Activated CD4-positive, alpha-beta T cell treated with anti-CD3 and anti-CD28 coated beads, Interleukin-2, Interleukin-4, amounts not matched to agents 100 ng/mL and 50 ng/mL, durations not matched to agents 16 hours and 8 hours (primary cell): ENCODE measurements at places on chromosomes 12 and 14.

- no peak for DNase-seq
These were observed 108.7 kb downstream of the DIP2B start for GRCh38 chr12:50613463-50613862.

- peak; percentile 47 for DNase-seq
These were observed 77.7 kb downstream of the ARF6 start for GRCh38 chr14:49970474-49971147.

GRCh38 chr12:65634626-65635331 is 189.5 kb upstream of the HMGA2 start:
- no peak for DNase-seq

- DNase-seq: no peak
These were observed 274.1 kb downstream of the ALG10 start for GRCh38 chr12:34296143-34297041.

GRCh38 chr14:100383727-100384158 is 60.6 kb downstream of the SLC25A47 start:
- peak; percentile 66 for DNase-seq

- DNase-seq: no peak
These were observed 25.6 kb upstream of the CPNE8 start for GRCh38 chr12:38930990-38931389.

GRCh38 chr14:76396714-76397187 is 20.8 kb downstream of the ESRRB start:
- DNase-seq: no peak

- no peak for DNase-seq
These were observed 49.2 kb downstream of the SYNE3 start for GRCh38 chr14:95467232-95467631.

- DNase-seq: peak; percentile 19
These were observed 40.7 kb downstream of the LRRIQ1 start for GRCh38 chr12:85076688-85077430.

- DNase-seq: no peak
These were observed 312.8 kb upstream of the RPL10L start for GRCh38 chr14:46964378-46964777.

GRCh38 chr12:52268212-52268611 is 6.2 kb upstream of the KRT86 start:
- DNase-seq: no peak

DNA sequence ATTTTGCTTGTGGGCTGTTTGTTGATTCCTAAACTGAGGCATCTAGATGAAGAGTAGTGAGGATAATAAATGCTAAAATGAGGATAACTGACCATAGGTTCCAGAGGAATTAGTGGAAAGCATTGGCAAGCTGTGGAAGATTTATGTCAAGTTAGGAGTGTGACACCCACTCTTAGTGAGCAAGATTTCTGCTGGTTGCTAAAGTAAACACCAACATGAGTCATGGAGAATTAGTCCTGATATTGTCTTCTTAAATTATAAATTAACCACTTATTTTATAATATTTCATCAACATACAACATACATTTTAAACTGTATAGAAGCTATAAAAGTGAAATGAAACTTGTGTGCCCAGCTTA is 328.2 kb downstream of the RPL10L start:
- DNase-seq: no peak

- DNase-seq: peak; percentile 45
These were observed 126.9 kb upstream of the RAP1B start for GRCh38 chr12:68483592-68484383.

- DNase-seq: no peak
These were observed 65.3 kb downstream of the KLHL28 start for GRCh38 chr14:44896275-44897040.

DNA sequence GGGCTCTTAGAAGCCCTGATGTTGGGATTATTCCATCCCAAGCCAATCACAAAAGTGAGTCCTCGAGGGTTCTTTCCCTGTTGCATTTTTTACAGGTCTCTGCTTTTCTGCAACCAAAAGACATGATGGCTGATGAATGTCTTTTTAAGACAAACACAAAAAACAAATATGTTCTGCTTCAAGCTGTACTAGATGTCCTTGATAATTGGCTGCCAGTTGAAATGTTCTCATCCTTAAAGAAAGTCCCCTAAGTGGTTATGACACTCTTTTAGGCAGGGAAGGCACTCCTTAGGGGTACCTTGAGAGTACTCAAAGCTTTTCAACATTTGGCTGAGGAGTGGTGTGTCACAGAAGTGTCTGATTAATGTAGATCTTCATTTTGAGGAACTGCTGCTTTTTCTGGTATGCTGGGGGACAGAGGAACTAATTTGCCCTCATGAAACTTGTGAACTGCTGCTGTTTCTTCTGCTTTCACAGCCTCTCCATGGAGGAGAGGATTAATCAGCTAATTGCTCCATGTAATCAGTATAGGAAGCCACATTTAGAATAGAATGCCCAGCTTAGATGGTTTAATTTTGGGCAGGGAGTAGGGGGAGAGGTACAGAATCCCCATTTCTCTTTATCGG is 22.8 kb upstream of the IGF1 start:
- DNase-seq: no peak

DNA sequence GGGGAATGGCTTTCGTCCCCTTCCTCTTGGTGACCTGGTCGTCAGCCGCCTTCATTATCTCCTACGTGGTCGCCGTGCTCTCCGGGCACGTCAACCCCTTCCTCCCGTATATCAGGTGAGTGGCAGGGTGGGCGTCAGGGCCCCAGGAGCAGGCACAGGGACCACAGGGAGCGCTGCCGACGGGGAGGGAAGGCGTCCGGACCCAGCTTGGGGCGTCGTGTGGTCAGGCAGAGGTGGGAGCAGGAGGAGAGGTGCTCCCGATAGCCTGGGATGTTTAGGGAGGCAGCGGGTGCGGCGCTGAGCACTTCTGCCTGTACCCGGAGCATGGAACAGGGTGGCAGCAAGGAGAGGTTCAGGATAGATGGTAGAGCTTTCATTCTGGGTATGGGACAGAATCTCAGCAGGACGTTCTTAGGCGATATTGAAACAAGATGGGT is 444 bp downstream of the DRAM1 start:
- no peak for DNase-seq

DNA sequence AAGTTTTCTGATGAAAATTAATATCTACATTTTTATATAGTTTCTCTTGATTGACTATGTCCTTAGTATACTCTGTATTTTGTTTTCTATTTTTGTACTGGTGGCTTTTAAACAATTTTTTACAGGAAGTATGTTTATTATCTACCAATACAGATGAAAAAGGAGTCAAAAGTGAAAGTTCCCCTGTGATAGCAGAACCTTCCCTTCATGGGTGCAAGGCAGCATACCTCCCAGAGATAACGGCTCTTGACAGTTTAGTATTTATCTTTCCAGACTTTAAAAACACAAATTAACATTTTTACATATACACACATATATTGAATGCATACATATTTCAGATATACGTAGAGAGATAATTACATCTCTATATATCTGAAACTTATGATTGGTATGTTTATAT is 17.1 kb upstream of the FAM234B start:
- DNase-seq: no peak

GRCh38 chr14:69151458-69152180 is 1.3 kb downstream of the DCAF5 start:
- peak; percentile 75 for DNase-seq

GRCh38 chr14:74510223-74510931 is 16.8 kb downstream of the ISCA2 start:
- DNase-seq: no peak

DNA sequence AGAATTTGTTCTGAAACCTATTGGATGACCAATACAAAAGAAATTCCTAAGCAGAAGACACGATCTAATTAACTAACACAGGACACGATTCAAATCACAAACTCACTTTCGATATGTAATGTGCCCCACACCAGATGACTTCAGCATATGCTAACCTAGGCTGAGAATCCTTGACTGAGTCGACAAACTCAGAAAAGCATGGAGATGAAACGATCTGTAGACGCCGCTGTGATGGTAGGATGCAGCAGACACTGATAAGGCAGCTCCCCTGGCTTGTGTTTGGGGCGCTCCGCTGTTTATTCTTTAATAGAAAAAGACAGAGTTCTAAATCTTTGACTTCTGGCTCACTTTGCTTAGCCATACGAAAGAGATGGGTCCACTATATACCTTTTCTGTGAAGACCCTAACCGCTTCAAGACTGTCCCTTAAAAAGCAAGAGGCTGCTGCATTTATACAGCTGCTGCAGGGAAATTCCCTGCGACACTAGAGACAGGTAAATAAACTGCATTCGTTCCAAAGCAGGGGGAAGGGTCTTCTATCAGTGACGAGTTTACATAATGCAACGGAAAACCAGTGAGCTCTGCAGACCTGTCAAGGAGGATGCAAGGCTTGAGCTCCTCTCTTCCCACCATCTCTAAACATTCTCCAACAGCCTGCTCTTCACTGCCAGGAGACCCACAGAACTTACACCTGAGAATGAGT is 929 bp downstream of the CHD8 start:
- DNase-seq: peak; percentile 48

DNA sequence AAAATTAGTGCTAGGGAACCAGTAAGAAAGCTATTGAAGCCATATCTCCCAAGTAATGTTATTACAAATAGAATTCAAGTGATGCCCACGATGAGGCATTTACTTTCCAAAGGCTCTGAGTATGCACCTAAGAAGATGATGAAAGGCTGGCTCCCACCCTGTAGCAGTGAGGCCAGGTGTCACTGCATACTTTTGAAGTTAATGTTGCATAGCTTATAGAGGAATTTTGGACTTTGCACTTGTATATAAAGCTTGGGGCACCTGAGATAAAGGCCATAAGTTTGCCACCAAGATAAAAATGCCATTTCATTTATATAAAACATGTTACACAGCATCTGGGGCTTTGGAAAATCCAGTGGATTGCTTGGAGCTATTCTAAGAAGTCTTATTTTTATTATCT is 96.2 kb downstream of the PTPRB start:
- DNase-seq: no peak

DNA sequence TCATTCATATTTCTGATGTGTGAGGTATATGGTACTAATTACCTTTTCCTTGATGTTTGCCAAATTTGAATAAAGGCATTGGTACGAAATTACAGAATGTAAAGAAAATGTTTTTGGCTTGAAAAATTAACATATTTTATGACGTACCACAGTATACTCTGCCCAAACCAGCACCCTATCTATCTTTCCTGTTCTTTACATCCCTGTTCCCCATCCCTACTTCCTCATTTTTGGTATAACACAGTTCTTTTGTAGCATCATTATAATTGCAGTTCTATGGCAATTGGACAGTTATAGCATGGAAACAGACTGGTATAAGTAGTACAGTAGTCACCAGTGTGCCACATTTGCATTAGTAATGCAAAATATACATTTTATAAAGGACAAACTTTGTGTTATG is 7.0 kb upstream of the CCT2 start:
- DNase-seq: no peak

- DNase-seq: no peak
These were observed 9.2 kb downstream of the MLH3 start for GRCh38 chr14:75042035-75042434.

DNA sequence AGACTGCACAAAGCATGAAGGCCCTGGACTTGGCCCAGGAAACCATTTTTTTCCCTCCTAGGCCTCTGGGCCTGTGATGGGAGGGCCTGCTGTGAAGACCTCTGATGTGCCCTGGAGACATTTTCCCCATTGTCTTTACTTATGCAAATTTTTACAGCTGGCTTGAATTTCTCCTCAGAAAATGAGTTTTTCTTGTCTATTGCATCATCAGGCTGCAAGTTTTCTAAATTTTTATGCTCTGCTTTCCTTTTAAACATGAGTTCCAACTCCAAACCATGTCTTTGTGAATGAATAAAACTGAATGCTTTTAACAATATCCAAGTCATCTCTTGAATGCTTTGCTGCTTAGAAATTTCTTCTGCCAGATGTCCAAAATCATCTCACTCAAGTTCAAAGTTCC is 43.7 kb upstream of the TRHDE start:
- DNase-seq: no peak

- DNase-seq: no peak
These were observed 87.4 kb downstream of the CPNE8 start for GRCh38 chr12:38817942-38818341.

GRCh38 chr14:60760209-60760608 is 25.6 kb downstream of the MNAT1 start:
- DNase-seq: no peak

- peak; percentile 30 for DNase-seq
These were observed 111.0 kb downstream of the SLC25A47 start for GRCh38 chr14:100434033-100434601.

DNA sequence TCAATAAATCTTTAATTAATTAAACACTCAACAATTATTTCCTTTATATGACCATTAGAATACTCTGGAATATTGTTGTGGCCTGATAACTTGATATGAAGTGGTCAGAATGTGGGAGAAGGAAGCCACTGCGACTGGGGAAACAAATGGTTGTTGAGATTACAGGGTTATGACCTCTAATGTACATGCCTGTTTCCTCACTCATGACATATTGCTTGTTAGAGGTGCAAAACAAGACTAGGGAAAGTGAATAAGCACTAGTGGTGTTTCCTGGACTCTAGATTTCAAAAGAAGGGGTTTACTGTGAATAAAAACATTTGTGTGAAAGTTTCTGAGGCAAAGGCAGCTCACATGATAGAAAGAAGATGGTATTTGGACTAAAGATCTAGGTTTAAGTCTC is 53.3 kb downstream of the STAB2 start:
- DNase-seq: no peak

DNA sequence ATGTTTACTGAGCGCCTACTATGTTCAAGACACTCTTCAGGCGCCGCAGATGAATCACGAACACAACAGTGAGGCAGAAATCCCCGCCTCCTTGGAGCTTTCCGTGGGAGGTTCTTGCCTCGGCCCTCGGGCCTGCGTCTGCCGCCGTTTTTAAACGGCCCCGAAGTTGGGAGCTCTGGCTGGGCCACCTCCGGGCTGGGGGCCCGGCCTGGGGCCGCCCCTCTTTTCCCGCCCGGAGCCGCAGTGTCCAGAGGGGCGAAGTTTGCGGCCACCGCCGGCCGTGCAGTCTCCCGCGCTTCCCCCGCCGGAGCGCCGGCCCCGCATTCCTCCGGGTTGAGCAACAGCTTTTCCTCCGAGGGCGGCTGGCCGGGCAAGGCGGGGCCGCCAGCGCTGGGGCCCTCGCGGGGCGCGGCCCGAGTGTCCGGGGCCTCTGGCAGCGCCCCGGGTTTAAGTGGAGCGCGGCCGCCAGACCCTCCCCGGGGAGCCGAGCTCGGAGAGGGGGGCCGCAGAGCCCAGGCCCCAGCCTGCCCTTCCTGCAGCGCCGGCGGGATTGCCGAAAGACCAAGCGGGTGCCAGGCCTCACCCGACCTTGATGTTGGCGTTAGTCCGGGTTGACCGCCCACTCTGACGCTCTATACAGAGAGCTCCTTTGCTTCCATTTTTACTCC is 18.7 kb upstream of the CTDSP2 start:
- DNase-seq: peak; percentile 57

DNA sequence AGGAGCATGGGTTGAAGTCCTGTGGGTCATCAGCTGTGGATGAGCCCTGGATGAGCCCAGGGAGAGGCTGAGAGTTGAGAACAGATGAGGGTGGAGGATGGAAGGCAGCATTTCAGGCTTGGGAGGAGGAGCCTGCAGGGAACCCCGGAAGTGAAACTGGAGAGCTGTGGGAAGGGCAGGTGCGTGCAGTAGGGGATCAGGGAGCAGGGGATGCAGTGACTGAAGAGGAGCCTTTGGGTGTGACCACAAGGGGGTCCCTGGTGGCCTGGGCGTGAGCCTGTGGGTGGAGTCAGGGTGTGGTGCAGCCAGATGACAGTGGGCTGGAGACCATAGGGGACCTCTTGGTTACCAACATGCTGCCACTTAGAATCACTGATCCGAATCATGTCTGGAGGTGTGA is 115.5 kb downstream of the PAPOLA start:
- DNase-seq: no peak
